ENCODE measurements at places on chromosomes 7 and 10. TPM values are rescaled to one million over a fixed set of nuclear protein-coding genes. Genes with fewer than 3 reads are reported as not detected.

Gene SLC26A3
- not detected for total RNA-seq

Gene AKR1C2
- total RNA-seq, result not detected

Gene MGAM2
- total RNA-seq, result not detected

Gene ANKRD61
- not detected for total RNA-seq

Gene PDZD7
- 3.5 TPM for total RNA-seq

Gene INHBA
- total RNA-seq, result not detected

Gene CDK1
- total RNA-seq, result 2.1 TPM

Gene ACBD7
- 0.39 TPM for total RNA-seq

DNA sequence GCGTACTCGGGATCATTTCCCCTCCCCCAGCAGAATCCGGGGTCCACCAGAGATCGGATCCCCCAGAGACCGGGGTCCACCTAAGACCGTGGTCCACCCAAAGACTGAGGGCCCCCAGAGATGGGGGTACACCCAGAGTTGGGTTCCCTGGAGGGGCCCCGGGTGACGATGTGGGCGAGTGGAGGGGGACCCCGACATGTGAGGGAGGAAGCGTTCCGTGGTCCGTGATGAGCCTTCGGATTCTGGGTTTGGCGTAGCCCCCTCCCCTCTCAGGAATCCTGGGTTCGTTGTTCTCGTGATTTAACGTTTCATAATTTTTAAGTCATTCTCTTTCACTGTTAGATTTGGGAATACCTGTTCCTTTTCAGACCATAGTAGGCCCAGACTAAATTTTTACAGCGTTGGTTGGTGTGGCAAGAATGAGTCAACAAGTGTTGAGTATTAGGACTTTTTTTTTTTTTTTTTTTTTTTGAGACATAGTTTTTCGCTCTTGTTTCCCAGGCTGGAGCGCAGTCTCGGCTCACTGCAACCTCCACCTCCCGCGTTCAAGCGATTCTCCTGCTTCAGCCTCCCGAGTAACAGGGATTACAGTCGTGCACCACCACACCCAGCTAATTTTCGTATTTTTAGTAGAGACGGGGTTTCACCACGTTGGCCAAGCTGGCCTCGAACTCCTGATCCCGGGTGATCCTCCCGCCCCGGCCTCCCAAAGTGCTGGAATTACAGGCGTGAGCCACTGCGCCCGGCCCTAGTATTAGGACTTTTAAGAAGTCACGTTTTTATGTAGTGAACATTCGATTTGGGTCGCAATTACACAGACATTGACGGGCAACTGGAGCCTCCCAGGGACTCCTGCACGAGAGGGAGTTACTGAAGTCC is 672 bp downstream of the GTPBP4 start:
- DNase-seq, result no peak

- no peak for DNase-seq
These were observed 83.7 kb downstream of the JMJD1C start for GRCh38 chr10:63382066-63382465.

DNA sequence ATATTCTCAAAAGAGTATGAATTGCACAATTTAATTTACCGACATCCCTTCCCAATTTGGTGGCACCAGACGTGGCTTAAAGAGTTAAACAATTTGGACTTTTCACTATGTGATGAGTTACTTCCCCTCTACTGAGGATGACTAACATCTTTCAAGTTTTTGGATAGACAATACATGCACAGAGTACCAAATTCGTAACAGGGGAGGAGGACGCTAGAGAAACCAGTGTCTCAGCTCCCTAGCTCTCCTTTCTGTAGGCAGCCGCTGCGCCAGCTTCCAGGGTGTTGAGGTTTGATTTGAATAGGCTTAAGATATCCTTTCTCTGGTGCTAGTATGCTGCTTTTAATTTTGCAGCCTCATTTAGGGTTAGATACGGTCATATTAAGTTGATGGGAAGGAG is 69.2 kb downstream of the GNA12 start:
- DNase-seq, result no peak

- DNase-seq, result no peak
These were observed 154.5 kb upstream of the PPP2R2D start for GRCh38 chr10:131746241-131746711.

GRCh38 chr10:79246606-79247275 is 100.5 kb upstream of the PPIF start:
- no peak for DNase-seq

DNA sequence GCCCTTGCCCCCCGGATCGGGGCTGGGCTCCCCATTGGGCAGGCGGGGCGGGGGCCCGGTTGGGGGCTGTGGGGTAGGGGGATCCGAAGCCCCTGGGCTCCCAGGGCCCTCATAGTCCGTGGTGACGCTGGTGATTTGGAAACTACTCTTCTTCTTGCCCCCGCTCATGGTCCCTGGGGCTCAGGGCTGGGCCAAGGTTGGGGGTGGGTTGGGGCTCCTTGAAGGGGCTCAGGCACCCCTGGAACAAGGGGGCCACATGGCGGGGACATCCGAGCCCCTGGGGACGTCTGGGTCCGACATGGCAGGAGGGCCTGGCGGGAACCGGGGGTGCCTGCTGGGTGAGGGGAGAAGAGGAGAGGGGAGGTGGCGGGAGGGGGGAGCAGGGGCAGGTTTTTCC is 1.1 kb downstream of the TSC22D4 start:
- DNase-seq, result no peak

- no peak for DNase-seq
These were observed 211.6 kb upstream of the SP8 start for GRCh38 chr7:20998309-20998708.

DNA sequence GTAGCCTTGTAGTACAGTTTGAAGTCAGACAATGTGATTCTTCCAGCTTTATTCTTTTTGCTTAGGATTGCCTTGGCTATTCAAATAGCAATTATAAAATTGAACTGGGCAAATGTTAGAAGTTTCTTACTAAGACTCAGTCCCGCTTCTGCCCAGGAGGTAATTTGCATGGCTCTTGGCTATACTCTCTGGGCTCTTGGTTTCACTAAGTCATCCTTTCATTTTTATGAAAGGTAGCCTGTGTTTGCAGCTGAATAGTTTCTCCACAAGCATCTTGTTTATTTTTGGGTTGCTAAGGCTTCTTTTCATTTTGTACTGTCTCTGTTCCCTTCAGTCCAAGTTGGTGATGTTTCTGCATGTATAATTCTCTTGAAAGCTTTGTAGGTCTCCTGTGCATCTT is 340.6 kb downstream of the SH2D4B start:
- no peak for DNase-seq

- DNase-seq, result peak; percentile 39
These were observed 805 bp downstream of the RASGEF1A start for GRCh38 chr10:43265799-43266721.

- peak; percentile 74 for DNase-seq
These were observed 104.4 kb downstream of the PTPRE start for GRCh38 chr10:128011059-128011979.

- no peak for DNase-seq
These were observed 706.4 kb downstream of the SORCS3 start for GRCh38 chr10:105347487-105347886.

DNA sequence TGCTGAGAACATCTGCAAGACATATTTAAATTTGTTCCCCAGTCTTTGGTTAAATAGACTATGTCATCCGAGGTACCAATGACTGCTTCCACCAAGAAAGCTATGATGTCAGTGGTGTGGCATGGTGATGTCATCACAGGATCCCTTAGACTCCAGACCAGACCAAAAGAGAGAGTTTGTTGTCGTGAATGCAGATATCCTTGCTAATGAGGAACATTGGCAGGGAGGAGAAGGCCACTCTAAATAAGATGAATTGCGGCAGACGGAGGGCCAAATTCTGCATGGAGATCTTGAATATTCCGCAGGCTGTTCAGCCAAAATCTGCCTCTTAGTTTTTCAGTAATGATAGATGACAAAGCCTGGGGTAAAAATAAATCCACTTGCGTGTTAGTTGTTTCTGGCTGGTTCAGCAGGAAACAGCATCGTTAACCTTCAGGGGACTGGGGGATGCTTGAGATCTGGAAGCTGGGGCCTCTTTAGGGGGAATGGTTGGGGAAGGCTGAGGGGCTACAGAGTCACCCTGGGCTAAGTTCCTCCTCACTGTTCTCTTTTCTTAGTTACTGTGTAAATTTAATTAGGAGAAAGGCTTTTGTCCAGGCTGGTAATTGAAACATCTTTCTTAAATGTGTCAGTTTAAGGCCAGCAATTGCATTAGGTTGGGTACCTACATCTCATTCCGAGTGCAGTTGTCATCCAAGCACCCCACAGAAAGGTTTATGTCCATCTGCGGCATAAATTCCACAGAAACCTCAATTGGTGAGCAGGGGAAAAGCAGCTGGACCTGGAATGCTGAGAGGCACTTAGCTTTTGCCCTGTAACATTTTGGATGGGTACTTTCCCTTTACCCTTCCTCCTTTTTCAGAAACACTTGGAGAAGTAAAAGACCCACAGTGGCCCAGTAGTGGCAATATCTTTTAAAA is 11.6 kb upstream of the CAMK1D start:
- no peak for DNase-seq

Measured in CD4-positive, CD25-positive, alpha-beta regulatory T cell (primary cell).